RWPE2 (cell line): ENCODE measurements at places on chromosomes 7 and 10.

DNA sequence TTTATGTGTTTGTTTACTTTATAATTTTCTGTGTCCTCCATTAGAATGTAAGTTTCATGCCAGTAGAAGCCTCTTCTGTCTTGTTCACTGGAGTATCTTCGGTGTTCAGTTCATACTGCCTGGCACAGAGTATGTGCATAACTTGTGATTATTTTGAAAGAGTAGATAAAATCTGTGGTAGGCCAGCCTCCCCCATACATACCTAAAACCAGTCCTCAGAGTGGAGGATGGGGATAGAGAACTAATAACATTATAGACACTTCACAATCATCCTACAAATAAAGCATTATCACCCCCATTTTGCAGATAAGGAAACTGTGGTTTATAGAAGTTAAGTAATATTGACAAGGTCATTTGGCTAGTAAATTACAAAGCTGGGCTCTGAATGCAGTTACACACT lies 28.0 kb downstream of the VIM start:
- DNase-seq = no peak
- no peak overlapping the region for H3K27ac ChIP-seq
- H3K4me1 ChIP-seq = no peaks in the 10 kb centered on the region
- no peak overlapping the region for H3K4me3 ChIP-seq

GRCh38 chr10:50991456-50992355 lies 82.6 kb upstream of the PRKG1 start:
- no peaks in the 10 kb centered on the region for H3K4me1 ChIP-seq
- H3K4me3 ChIP-seq = peak overlapping the region; percentile 30
- H3K36me3 ChIP-seq = no peaks in the 10 kb centered on the region
- DNase-seq = no peak
- H3K27ac ChIP-seq = no peak overlapping the region

DNA sequence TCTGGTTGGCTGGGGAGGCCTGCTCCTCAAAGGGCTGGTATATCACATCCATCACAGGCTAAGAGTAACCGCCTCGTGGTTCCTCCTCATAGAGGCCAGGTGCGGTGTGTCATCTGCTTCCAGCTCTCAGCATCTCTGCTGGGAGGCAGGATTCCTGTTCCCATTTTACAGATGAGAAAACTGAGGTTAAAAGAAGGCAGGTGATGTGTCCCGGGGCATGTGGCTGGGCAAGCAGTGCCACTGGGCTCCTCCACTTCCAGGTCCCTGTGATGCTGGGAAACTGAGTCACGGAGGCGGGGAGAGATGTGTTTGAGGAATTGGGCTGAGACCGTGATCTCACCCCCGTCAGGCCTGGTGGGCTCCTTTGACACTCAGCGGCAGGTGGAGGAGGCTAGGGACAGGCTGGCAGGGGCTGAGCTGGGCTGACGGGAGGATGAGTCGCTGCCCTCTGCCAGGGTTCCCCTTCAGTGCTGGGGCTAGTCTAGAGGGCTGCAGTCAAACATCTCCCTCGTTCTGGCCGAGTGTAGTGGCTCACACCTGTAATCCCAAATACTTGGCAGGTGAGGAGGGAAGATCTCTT lies 9.4 kb downstream of the ARPC1B start:
- no peak for DNase-seq
- no peak overlapping the region for H3K4me3 ChIP-seq
- no peaks in the 10 kb centered on the region for H3K27me3 ChIP-seq
- H3K36me3 ChIP-seq = peaks cover 75% of the 10 kb centered on the region

GRCh38 chr7:64839910-64840309 lies 45.7 kb downstream of the ZNF138 start:
- DNase-seq = no peak
- no peaks in the 10 kb centered on the region for H3K27me3 ChIP-seq
- no peak overlapping the region for H3K4me3 ChIP-seq
- H3K36me3 ChIP-seq = no peaks in the 10 kb centered on the region
- H3K4me1 ChIP-seq = no peaks in the 10 kb centered on the region

DNA sequence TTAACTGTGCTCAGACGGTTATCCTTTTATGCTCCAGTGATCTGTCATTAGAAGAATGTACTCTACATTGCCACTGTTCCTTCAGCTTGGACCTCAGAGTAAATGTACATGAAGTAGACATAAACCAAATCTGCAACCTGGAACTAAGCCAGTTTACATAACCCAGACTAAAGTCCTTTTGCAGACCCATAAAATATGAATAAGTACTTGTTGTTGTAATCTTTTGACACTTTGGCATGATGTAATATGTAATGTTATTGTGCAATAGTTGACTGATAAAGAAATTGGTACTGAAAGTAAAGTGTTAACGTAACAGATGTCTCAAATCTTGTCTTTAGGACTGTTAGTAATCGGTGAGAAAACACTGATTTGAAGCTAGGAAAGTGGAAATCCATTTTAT lies 115.8 kb upstream of the SORCS1 start:
- H3K4me1 ChIP-seq = no peaks in the 10 kb centered on the region
- no peak overlapping the region for H3K27ac ChIP-seq
- H3K36me3 ChIP-seq = no peaks in the 10 kb centered on the region
- no peaks in the 10 kb centered on the region for H3K27me3 ChIP-seq
- H3K4me3 ChIP-seq = no peak overlapping the region

DNA sequence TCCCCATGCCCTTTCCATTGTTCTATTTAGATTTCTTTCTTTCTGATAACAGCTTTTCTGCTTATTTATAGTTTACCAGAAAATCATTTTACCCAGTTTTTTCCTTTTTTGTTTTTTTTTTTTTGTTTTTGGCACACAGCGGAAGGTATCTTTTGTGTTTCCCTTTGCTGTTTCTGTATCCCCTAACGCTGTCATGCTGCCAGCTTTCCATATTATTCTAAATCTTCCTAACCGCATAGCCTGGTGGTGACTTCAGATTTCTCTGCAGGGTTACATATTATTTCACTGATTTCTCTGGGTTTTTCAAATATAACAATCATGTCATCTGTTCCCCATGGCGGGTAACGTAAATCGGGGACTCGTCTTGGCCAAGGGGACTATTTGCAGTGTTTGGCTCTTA lies 4.0 kb upstream of the SLC29A4 start:
- no peaks in the 10 kb centered on the region for H3K36me3 ChIP-seq
- no peak overlapping the region for H3K4me3 ChIP-seq
- no peak overlapping the region for H3K27ac ChIP-seq
- no peaks in the 10 kb centered on the region for H3K4me1 ChIP-seq
- H3K27me3 ChIP-seq = no peaks in the 10 kb centered on the region

DNA sequence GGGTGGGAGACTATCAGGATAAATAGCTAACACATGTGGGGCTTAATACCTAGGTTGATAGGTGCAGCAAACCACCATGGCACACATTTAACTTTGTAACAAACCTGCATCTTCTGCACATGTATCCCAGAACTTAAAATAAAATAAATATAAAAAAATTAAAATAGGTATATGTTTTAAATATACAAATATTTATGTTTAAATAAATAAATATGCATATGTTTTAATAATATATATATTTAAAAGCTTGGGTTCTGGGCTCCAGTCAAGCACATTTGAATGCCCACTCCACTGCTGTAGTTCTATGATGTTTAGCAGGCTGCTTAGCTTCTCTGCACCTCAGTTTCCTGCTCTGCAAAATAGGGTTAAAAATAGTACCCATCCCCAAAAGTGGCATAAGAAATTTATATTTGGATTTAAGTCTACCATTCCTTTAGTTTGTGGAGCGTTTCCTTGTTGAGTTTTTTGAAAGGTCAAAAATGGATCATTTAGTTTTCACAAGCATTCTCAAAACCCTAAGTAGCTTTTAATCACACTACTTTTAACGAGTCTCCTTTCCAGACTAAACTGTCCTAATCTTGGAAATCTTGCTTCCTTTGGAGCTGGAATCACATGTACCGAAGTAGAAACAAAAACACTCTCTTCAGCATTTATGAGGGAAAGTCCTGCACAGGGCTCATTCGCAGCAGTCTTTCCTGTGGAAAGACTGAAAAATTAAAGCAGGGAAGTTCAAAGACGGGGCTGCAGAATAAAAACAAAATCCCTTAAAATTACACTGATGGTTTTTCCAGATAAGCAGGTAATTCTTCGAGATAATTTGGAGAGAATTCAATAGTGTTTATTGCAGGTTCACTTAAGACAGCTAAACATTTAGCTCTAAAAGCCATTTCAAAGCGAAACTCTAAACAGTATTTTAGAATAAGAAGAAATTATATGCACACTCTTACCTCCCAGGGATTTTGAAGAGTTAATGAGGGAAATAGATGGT lies 111.7 kb upstream of the LYZL1 start:
- H3K4me1 ChIP-seq = no peaks in the 10 kb centered on the region
- no peak for DNase-seq
- H3K4me3 ChIP-seq = no peak overlapping the region

DNA sequence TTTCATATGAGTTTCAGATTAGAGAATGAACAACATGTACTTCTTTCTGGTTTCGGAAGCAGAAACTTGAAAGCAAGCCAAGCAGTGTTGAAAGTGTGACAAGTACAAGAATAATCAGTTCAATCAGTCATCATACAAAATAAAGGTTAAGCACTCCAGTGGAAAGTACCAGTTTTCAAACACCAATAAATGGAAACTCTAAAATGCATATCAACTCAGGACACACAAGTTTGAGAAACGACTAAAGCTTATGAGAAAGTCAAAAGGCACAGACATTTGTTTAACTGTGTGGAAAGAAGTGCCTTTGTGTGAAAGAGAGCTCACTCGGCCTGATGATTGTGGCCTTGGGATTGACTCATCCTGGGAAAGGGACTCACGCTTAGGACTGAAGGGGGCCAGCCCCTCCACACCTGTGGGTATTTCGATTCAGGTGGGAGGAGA lies 60.6 kb upstream of the AKR1C1 start:
- no peak overlapping the region for H3K4me3 ChIP-seq
- H3K27me3 ChIP-seq = no peaks in the 10 kb centered on the region
- H3K36me3 ChIP-seq = no peaks in the 10 kb centered on the region
- H3K4me1 ChIP-seq = no peaks in the 10 kb centered on the region

GRCh38 chr10:63375458-63375857 lies 90.3 kb downstream of the JMJD1C start:
- H3K4me1 ChIP-seq = peaks cover 22% of the 10 kb centered on the region
- H3K27ac ChIP-seq = peak overlapping the region; percentile 77
- no peak overlapping the region for H3K4me3 ChIP-seq
- H3K36me3 ChIP-seq = peaks cover 12% of the 10 kb centered on the region; the same call in 1 of the 2 replicates
- no peak for DNase-seq
- no peaks in the 10 kb centered on the region for H3K27me3 ChIP-seq

GRCh38 chr7:116483271-116483942 lies 16.1 kb upstream of the CAV2 start:
- no peak overlapping the region for H3K4me3 ChIP-seq
- no peaks in the 10 kb centered on the region for H3K4me1 ChIP-seq
- H3K36me3 ChIP-seq = no peaks in the 10 kb centered on the region

GRCh38 chr7:116407165-116407564 lies 92.4 kb upstream of the CAV2 start:
- peak overlapping the region; percentile 30 for H3K27ac ChIP-seq
- H3K27me3 ChIP-seq = no peaks in the 10 kb centered on the region
- H3K4me1 ChIP-seq = peaks cover 26% of the 10 kb centered on the region
